ENCODE measurements at places on chromosomes 16 and 17.

- no peak for DNase-seq
Measured at GRCh38 chr17:77543801-77544200, 403.0 kb downstream of the SEC14L1 start.

- no peak for DNase-seq
Measured at GRCh38 chr17:41653892-41654677, 29.7 kb upstream of the KRT17 start.

GRCh38 chr16:49811644-49812334, 44.1 kb downstream of the ZNF423 start:
- DNase-seq, result no peak

GRCh38 chr17:40472733-40473452, 28.5 kb downstream of the TNS4 start:
- DNase-seq, result no peak

DNA sequence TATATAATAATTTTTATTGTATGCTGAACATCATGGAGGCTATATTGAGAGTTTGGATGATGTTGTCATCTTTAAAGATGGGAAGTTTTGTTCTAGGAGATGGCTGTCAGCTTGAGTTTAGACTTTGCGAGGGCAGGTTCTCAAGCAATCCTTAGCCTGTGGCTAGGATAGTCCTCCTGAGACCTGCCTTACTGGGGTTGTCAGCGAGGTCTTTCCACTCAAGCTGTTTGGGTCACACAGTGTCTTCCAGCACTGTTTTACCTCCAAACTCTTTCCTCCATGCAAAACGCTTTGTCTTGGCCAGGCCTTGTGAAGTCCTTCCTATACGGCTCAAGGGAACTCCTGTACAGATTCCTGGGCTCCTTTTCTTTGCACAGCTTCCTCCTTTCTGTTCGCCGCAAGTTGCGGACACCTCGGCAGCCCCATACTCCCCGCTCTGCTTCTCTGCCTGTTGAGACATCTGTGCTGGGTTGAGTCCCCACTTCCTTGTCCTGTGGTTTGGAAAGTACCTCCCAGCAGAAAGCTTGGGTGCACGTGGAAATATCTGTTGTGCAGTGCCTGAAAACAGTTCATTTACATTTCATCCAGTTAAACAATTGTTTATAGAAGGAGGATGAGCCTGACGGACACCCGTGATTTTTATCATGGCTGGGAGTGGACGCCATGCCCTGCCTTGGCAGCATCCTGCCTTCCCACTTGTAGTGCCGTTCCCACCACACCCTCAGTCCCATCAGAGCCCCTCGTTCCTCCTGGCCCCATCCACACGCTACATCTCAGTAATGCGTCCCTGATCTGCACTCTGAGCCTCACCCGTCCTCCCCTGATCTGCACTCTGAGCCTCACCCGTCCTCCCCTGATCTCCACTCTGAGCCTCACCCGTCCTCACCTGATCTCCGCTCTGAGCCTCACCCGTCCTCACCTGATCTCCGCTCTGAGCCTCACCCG, 55.0 kb upstream of the CBFA2T3 start:
- DNase-seq, result peak; percentile 21

All from stimulated activated CD8-positive, alpha-beta memory T cell treated with anti-CD3 and anti-CD28 coated beads, Interleukin-4, amount 100 ng/mL, for 1 hour (primary cell).